ENCODE measurements at places on chromosomes 7 and 10. TPM values are rescaled to one million over a fixed set of nuclear protein-coding genes. Genes with fewer than 3 reads are reported as not detected.

DNA sequence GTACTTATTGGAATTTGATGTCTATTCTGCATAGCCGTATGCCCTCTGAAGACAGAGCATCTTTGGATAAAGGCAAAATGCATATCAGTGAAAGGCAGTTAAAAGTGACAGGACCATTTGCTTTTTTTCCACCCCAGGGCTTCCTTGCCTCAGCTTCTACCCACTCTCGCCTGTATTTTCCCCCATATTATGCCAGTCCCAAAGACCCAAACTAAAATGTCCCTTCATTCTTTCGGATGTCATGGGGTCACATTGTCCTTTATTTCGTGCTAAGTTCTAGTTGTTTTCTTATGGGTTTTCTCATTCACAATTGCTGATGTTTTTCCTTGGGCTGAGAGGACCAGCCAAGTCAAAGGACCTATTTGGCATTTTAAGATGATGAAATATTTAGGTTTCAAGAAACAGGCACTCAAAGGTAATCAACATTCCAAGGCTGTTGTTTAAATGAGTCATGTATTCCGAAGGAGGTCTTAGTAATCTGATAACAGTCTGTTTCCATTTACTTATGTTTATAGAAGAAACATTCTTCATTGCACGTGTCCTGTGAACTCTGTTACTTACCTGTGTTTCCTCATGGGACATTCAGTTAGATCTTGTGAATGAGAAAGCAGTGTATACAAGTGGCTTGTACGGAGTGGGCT, 74.1 kb downstream of the DNAH11 start:
- peak; percentile 22 for DNase-seq

GRCh38 chr7:82592416-82592815, 148.8 kb upstream of the CACNA2D1 start:
- no peak for DNase-seq

GRCh38 chr7:17234398-17235031, 63.9 kb upstream of the AHR start:
- DNase-seq = peak; percentile 98

Gene PILRA
- total RNA-seq = not detected

DNA sequence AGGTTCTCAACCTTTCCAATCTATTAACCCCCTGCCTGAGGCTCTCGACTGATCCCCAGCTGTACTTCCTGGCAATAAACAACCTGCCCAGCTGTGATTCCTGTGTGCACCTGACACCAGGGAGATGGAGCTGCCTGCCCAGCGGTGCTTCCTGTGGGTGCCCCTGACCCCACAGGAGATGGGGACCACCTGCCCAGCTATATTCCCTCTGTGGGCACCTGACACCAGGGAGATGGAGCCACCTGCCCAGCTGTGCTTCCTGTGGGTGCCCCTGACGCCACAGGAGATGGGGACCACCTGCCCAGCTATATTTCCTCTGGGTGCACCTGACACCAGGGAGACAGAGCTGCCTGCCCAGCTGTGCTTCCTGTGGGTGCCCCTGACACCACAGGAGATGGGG, 184.0 kb downstream of the DIP2C start:
- no peak for DNase-seq

Gene MRLN
- total RNA-seq = not detected

DNA sequence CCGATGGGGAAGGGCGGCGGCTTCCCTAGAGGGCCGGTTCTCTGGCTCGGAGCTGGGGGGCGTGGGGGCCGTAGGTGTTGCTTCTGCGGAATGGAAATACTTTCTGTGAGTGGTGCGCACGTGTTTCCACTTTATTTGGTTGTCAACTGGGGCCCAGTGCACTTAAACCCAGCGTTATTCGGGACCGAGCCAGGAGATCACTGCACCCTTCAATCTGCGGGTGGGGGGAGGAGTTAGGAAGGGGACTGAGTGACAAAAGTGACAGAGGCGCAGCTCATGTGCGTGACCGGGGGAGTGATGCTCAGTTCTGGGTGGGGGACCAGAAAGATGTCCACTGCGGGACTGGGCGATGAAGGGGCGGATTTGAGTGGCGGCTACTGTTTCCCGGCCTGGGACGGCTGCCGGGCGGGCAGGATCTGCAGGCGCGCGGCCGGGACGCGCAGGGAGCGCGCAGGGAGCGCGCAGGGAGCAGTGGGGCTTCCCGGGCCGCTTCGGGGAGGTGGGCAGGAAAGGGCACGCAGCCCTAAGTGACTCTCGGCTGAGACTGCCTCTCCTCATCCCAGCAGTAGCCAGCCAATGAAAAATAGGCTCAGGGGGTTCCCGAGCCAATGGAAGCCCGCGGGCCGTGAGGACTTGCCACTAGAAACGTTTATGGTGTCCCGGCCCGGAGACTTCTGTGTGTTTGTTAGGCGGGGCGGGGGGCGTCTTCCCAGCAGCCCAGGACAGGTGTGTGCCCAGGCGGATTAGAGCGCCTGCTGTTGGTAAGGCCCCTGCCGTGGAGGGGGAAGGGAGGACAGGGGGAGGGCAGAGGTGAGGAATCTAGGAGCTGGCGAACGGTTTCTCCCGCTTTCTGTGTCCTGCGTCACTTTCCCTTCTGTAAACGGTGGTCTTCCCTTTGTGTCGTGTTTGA, 54.3 kb upstream of the KDM7A start:
- DNase-seq = no peak

Gene TMEM196
- total RNA-seq = not detected

Measured in LHCN-M2 (cell line).